Stimulated activated CD4-positive, alpha-beta T cell treated with anti-CD3 and anti-CD28 coated beads, Interleukin-4, amount 100 ng/mL, for 4 hours (primary cell): ENCODE measurements at places on chromosomes 5 and 9.

DNA sequence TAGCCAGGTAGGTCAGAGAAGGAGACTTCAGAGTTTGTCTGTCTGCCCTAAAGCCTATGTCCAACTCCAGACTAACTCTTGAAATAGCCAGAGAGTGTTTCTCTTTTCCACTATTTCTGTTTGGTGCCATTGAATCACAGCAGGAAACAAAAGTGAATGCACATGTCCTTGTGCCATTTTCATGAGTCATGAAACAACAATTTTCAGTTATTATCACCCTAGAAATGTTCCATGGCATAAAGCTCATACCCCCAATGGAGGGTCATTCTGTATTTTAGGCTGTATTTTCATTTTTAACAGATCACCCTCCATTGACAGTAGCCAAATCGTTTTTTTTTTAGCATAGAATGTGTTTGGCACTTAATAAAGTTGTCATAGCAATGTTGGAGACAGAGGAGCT lies 124.7 kb downstream of the PAPPA start:
- DNase-seq = no peak

DNA sequence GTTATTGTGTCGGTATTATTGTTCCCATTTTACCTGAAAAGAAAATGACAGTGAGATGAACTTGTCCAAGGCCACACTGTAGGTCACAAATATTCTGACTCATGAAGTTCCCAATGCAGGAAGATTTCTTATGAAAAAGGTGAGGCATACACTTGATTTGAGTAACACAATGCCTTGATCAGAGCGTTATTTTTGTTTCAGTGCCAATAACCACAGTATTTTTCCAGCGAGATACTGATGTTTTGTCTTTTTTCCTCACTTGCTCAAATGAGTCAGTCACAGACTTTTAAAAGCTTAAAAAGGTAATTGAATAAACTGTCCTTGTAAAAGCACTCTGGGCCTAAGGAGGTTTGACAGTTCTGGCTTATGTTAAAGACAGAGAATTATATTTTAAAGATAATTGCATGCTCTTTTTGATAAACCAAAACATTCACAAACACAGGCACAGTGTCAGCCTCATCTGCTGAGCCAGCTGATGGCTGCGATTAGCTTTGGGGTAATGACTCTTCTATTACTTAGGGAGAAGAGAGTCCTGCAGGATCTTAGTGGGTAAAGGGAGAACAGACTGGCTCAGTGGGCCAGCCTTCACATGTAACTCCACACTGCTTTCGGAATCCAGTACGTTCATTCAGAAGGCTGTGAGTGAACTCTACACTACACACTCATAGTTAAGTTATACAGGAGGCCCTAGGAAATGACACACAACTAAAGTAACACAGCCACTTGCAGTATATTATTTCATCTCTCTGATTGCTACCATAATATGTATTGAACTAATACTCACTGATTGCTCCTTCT lies 165.5 kb upstream of the CD180 start:
- DNase-seq = no peak

GRCh38 chr5:85268194-85268593 lies 883.5 kb upstream of the EDIL3 start:
- no peak for DNase-seq

DNA sequence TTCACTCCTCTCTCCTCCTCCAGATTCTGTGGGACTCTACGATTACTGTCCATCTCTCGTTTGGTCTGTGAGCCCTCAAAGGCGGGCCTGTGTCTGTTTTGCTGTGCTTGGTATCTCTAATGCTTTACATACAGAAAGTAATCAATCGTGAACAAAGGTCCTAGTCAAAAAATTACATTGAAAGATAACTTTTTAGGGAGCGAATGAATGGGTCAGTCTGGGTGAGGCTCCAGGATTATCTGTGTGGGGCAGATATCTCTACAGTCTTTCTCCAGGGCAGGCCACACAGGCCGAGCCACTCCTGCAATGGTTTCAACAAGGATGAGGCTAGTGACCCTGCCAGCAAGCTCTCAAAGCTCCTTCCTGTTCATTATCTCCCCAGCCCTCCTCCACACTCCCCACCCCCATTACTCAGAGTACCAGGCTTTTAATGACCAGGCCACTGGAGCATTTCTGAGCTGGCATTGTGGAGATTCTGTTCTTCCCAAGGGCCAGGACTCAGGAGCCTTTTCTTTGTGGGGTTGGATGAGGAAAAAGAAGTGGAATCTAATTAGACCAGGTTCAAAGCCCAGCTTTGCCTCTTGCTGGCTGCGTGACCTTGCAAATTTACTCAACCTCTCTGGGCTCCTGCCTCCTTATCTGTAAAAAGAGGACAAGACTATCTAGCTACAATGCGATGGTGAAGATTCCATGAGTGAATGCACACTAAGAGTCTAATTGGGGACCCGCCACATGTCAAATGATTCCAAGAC lies 10.2 kb downstream of the CORO2A start:
- no peak for DNase-seq

DNA sequence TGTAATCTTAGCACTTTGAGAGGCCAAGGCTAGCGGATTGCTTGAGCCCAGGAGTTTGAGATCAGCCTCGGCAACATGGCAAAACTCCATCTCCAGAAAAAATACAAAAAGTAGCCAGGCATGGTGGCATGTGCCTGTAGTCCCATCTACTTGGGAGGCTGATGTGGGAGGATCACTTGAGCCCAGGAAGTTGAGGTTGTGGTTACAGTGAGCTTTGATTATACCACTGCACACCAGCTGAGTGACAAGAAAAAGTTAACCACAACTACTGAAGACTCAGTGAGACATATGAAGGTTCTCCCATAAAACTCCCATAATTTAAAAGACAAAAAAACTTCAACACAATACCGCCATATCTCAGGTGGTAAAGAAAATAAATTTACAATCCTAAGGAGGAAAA lies 98.0 kb downstream of the NR6A1 start:
- DNase-seq = no peak

DNA sequence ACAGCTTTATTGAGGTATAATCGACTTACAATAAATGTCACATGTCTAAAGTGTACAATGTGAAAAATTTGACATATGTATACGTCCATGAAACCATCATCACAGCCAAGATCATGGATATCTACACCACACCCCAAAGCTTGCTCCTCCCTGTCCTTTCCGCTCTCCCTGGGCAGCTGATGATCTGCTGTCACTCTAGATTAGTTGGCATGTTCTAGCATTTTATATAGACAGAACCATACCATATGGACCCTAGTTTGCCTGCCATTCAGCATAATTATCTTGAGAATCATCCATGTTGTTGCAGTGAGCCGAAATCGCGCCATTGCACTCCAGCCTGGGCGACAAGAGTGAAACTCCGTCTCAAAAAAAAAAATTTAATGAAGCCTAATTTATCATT lies 42.5 kb downstream of the ERGIC1 start:
- DNase-seq = no peak

DNA sequence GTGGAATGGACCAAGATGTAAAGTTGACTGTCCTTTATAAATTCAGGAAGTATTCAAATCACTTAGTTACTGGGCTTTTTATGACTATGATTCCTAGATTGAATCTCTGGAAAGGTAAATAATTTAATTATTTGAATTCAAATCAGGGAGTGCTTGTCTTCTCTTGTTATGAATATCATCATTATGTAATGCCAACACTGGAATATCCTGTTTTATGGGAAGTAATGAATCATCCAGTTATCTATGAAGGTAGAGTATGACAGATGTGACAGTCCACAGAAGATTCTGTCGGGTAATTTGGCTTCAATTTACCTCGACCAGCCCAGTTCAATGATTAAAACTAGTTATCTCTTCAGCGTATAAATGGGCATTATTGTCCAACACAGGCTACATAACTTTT lies 141.0 kb upstream of the NUDT12 start:
- DNase-seq = no peak

GRCh38 chr9:4020038-4020754 lies 279.7 kb downstream of the GLIS3 start:
- no peak for DNase-seq

GRCh38 chr9:69474821-69475220 lies 149.8 kb downstream of the ENTREP1 start:
- no peak for DNase-seq

DNA sequence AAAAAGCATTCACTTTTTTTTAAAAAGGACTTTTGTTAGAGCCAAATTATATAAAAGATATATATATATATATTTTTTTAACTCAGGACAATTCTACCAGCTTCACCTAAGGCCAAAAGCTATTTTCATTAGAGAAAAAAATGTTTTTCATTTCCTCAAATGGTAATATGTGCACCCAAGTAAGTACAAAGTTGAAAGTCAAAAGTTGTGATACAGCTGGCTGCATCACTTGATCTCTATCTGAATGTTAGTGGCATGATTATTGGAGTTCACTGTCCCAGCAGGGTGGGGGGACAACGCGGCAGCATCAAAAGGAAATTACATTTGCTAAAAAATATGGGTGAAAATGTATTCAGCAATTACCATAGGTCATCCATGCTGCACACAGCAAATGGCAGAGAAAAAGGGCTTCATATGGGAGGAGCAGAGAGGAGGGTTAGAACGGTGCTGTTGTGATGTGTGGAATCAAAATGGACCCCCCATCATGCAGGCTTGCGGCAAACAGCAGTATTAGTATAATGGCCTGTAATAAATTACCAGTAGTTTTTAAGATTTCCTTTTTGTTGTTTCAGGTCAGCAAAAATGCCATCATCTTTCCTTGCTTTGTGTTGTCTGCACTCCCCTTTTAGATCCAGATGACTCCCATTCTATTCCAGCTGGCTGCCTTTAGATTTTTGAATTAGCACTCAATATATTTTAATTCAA lies 253.7 kb downstream of the MAT2B start:
- DNase-seq = no peak

- DNase-seq = no peak
Measured at GRCh38 chr5:78886341-78887230, 98.5 kb downstream of the ARSB start.

- DNase-seq = no peak
Measured at GRCh38 chr5:74848553-74849025, 17.6 kb downstream of the FAM169A start.

DNA sequence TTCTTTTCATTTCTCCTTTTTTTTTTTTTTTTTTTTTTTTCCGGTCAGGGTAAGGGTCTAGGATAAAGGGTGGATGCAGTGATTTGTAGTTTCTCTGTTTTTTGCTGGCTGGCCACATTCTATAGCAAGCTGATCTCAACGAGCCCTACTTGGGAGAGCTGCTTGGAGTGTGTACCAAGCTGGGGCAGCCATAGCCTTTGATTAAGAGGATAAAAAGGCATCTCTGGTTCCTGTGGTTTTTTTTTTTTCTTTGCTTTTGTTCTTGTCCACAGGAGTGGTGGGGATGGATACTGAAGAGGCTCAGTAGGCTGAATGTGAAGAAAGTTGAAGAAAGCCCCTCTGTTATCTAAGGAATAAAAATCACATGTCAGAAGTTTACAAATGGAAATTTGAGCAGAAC lies 955.3 kb upstream of the WWC1 start:
- no peak for DNase-seq

GRCh38 chr5:100840370-100840769 lies 62.7 kb downstream of the ST8SIA4 start:
- peak; percentile 21 for DNase-seq

GRCh38 chr9:123996731-123997421 lies 14.7 kb upstream of the LHX2 start:
- DNase-seq = peak; percentile 32

DNA sequence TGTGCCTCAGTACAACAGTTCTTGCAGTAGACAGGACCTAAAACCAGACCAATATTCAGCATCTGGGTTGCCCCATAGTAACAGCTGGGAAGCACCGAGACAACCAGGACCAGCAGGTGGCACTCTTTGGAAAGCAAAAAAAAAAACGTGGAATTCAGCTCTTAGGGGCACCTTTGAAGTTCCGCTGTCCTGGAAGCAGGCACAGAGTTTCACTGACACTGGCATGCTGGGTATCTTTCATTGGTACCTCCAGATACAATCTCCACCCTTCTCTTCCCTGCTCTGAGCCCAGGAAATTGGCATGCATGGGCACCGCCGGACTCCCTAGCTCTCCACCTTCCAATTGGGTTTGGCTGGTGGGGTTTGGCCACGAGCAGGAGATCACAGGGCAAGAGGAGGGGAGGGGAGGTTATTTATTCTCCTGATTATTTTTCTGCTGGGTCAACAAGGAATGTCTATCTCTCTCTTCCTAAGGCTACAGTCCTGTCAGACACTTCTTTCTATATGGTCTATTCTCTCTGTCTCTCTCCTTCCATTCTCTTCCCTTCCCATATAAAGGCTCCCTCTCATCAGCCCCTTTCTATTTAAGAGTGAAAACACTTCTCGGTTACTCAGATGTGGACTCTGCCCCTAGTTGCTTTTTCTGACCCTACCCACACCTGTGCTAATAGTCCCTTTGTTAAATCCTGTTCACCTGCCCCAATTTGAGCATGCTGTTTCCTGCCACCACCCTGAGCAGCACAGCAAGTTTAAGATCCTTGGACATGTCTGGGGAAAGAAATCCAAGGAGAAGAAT lies 1.9 kb upstream of the IDNK start:
- peak; percentile 21 for DNase-seq

GRCh38 chr5:133406977-133407632 lies 205.2 kb downstream of the FSTL4 start:
- no peak for DNase-seq

DNA sequence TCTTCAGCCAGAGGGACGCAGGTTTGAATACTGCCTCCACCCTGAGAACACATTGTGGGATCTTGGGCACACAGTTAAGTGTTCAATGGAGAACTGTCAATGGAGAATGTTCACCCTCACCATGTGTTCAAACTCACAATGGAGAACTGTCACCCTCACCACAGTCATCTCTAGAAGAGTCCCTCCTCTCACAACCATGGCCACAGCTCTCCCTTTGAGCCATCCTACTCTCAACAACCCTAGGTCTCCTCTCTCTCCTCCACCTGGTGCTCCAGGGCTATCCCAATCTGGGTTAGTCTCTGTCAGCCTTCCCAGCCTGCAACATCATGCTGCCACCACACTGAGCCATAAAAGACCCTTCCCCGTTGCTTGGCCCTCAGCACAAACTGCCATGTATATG lies 36.3 kb upstream of the HAND1 start:
- DNase-seq = no peak

GRCh38 chr5:80957031-80957761 lies 3.0 kb upstream of the RASGRF2 start:
- DNase-seq = no peak

DNA sequence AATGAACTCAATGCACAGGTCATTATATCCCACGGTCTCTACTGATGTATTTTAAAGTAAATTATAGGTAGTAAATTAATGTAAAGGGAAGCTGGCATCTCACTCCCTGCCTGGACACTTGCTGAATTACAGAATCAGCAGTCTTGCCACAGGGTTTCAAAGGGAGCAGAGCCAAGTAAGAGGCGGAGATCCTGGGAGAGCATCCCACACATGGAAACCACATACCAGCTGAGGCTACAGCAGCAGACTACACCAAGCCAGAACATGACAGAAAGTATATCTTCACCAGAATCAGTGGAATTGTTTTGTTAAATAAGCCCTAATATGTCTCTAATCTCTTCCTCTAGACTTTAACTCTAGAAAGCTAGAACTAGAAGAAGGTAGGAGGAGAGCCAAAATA lies 1689.2 kb upstream of the WWC1 start:
- DNase-seq = no peak

GRCh38 chr9:109439378-109440116 lies 58.6 kb downstream of the PTPN3 start:
- DNase-seq = no peak

DNA sequence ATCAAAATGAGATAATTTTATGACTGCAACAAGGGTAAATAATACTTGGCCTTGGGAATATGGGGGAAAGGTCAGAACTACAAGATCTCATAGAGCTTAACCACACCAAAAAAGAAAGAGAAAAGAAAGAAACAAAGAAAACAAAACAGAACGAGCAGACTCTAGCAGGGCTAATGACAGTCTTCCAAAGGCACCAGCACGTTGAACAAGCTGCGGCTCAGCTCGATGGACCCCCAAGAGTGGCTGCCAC lies 689 bp downstream of the AK3 start:
- no peak for DNase-seq
